ENCODE measurements at places on chromosomes 4 and X. TPM values are rescaled to one million over a fixed set of nuclear protein-coding genes. Genes with fewer than 3 reads are reported as not detected.

The NWD2 gene
- polyA plus RNA-seq, result not detected

The RAB41 gene
- 0.68 TPM for polyA plus RNA-seq

The NAP1L3 gene
- polyA plus RNA-seq, result 6.1 TPM

The RS1 gene
- polyA plus RNA-seq, result not detected

The NXF2B gene
- polyA plus RNA-seq, result not detected

The ARHGEF9 gene
- polyA plus RNA-seq, result 20.2 TPM

The CNGA1 gene
- polyA plus RNA-seq, result 0.94 TPM

Measured in forelimb muscle (tissue), 1 donor.